Kidney epithelial cell (primary cell): ENCODE measurements at places on chromosomes 2 and 18. TPM values are rescaled to one million over a fixed set of nuclear protein-coding genes. Genes with fewer than 3 reads are reported as not detected.

The TMEM185B gene
- total RNA-seq: 43.1 and 45.2 TPM in 2 replicates

DNA sequence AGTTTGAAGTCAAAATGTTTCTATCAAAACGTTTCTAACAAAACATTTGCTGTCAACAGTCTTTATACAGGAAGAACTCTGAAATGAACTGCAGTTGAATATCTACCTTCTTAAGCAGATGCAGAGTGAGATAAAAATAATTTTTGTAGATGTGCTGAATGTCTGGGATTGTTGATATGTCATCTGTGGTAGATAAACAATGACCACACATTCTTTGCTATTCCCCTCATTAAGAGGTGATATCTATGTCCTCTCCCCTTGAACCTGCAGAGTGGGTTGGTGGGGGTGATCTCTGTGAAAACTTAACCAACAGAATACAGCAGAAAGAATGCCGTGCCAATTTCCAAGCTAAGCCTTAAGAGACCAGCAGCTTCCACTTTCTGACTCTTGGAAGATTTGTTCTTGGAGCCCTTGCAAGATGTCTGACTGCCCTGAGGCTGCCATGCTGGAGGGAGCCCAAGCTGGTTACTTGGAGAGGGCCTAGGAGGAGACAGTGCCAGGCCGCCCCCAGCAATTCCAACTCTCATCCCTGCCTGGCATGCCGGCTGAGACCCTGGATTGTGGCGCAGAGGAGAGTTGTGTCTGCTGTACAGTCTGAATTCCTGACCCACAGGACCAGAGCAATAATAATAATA, 80.8 kb downstream of the COLEC12 start:
- no peak for DNase-seq

The CPS1 gene
- 1.2 and 3.8 TPM in 2 replicates for total RNA-seq

GRCh38 chr2:212708355-212708754, 169.8 kb upstream of the ERBB4 start:
- DNase-seq: no peak

DNA sequence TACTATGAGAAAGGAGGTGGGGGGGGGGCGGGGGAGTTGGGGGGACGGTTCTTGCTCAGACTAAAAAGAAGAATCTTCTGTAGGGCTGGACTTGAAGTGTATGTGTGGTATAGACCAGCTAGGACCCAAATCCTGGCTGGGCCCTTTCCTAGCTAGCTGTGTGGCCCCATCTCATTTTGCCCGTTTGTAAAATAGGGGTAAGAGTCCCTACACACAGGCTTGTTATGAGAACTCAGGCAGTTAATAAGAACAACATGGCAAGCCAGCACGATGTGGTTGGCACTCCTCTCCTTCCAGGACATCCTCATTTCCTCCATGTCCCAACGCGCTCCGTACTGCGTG, 1.1 kb downstream of the EVA1A start:
- no peak for DNase-seq

DNA sequence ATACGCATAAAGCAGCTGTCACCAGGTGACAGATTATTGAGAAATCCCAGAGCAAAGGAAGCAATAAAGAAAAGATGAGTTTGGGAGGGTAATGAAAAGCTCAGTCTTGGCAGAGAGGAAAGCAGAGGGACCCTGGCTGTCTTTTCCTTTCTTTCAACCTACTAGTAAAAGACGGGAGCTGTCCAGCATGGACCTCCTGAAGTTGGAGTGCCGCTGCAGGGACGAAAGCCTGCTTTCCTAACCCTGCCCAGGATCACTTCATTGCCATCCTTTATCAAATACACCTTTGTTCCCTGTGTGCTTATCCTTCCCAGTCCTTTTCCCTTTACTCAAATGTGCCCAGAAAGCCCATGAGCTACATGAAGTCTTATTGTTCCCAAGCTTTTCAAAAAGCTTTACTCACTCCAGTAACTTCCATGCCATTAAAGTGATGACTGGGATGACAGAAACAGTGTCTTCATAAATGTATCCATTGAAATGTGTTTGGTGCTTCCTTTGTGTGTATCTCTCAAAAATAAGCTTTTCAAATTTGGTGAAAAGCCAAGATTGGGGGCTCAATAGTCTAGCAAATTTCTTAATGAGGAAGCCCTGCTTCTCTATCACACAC, 3.7 kb upstream of the SPR start:
- no peak for DNase-seq

DNA sequence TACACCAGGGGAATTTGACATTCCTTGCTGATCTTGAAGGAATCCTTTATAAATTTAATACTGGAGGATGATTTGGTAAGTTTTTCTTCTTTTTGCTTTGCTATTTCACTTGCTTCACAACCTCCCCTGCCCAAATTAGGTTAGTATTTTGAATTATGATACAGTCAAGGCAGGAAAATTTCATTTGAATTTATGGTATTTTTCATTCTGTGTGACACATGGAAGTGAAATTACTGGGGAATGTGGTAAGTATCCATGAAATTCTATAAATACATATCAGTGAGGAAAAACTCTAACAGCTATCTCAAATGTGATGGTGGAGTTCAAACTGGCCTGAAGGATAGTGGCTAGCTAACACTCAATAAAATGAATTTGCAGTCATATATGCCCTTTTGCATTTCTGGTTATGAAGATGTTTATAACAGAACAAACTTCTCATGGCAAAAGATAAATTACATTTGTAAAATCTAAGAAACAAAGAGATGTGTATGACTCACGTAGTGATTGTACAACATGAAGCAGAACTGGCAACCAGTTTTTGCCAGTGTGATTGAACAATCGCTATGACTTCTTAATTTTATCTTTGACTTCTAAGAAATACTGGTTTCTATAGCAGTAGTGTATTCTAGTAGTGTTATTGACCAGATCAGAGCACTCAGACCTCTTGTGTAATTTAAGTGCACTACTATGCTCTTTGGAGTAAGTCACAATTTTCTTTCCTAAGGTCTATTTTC, 152.6 kb downstream of the IKZF2 start:
- no peak for DNase-seq
